ENCODE measurements at places on chromosomes 1 and 21.

GRCh38 chr1:23103001-23103889 lies 65.4 kb downstream of the LUZP1 start:
- DNase-seq, result no peak

GRCh38 chr1:21703318-21703963 lies 34.3 kb upstream of the RAP1GAP start:
- DNase-seq, result peak; percentile 76

- DNase-seq, result peak; percentile 3
Observed at GRCh38 chr1:101532377-101532776, 295.6 kb downstream of the S1PR1 start.

GRCh38 chr1:180291004-180291403 lies 60.9 kb downstream of the LHX4 start:
- no peak for DNase-seq

DNA sequence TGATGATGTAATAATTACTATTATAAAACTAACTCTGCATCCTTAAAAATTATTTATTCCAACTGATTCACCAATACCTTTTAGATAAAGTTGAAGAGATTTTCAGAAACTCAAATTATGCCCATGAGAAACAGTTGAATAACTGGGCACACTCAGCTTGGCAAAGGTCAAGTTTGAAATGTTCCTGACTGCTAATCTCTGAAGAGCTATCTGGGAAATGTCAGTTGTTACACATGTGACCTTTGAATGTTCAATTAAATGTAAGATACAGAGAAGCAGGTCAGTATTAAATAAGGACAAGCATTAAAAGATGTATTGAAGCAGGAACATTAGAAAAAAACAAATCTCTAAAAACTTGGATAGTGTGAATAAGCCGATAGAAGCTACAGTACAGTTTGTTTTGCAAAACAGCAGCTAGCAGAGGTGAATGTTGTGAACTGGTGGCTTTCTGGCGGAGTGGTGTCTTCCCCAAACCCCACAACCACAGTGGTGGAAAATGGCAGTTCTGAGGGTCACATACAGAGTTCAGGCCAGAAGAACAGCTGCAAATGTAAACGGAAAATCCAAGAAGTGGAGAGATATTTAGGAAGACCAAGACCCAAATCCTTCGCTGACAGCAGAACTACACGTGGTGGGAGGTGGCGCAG lies 61.9 kb upstream of the SLC5A9 start:
- DNase-seq, result no peak

GRCh38 chr1:229561141-229561540 lies 2.6 kb upstream of the ABCB10 start:
- DNase-seq, result no peak

DNA sequence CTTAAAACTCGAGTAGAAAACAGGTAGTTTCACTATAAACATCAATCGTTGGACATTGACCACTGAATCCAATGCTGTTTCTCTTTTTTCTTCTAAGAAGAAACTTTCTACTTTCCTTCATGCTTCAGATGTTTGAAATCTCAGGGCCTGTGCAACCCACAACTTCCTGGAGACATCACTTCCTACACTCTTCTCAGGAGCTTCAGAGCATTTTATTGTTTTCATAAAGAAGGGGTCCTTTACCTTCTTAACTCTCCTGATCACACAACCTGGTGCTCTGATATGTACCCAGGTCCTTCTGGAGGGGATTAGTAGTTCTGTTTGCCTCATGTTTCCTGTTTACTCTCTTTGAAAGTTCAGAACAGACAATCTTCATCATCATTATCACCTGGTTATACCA lies 113.0 kb upstream of the VAV3 start:
- no peak for DNase-seq

- peak; percentile 51 for DNase-seq
Observed at GRCh38 chr1:181189691-181190363, 101.3 kb downstream of the IER5 start.

DNA sequence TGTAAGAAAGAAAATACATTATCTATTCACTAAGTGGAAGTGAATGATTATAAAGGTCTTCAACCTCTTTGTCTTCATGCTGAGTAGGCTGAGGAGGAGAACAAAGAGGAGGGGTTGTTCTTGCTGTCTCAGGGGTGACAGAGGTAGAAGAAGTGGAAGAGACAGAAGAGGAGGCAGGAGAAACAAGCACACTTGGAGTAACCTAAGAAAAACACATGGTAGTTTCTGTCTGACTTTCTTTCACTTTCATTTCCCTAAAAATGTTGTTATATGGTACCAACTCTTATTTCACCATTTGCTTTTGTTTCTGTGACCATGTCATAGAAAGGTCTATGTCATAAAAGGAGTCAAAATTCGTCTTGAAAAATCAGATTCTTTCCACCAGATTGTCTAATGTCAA lies 696.6 kb upstream of the BRINP3 start:
- no peak for DNase-seq

DNA sequence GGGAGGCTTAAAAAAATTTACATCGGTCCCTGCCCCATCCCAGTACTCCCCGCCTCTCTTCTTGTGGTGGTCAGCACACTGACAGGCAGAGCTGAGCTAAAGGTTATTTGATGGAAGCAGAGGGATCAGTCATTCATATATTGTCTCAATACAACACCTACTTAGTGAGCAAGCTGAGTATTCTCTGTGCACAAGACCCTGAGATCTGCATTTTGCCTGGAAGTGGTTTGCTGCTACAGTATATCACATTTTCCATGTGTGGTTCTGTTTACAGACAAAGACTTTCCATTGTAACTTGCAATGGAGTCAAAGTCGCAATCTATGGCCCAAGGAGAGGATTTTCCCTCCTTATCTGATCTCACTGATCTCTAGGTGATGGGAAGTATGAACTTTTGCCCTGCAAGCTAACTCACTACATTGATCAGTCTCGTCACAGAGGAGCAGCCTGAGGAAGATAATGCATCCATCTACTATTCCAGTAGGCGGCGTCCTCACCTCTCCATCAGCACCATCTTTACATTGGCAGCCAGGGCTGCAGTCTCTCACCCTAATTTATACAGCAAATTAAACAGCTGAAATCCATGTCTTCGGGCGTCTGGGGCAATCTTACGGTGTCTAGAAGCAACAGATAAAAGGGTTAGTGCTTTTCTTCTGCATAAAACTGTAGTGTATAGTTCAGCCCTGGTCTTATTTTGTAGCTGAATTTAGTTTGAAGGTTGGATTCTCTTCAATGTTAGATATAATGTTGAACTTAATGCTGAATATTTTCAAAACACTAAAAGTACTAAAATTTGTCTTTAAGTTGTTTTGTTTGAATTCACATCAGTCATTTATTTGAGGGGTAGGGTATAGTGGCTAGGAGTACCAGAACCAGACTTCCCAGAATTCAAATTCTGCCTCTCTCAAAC lies 3.2 kb upstream of the TRAF5 start:
- peak; percentile 67 for DNase-seq

DNA sequence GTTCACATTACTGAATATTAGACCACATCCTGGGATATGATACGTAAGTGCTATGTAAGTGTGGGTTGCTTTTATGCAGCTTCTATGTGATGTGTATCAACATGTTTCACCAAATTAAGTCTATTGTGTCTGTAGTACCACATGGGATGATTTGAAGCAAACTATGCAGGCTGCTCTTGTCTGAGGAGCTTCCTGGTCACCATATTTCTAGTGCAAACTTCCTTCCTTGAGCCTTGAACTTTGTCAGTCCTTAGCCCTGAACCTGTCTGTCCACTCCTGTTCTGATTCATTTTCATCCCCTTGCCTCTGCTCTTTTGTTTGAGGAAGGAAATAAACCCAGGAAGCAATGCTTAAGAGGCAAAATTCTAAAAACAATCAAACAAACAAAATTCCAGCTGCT lies 117.5 kb upstream of the VANGL1 start:
- no peak for DNase-seq

- DNase-seq, result no peak
Observed at GRCh38 chr1:41328780-41329640, 32.2 kb upstream of the FOXO6 start.

- DNase-seq, result peak; percentile 75
Observed at GRCh38 chr21:45069711-45070110, 4.7 kb upstream of the ADARB1 start.

- no peak for DNase-seq
Observed at GRCh38 chr1:200027264-200027823, at the start of gene NR5A2. Gene NR5A2 (plus strand): TSS chr1:200027710. CDS start chr1:200027848, 138 bp downstream.

- DNase-seq, result no peak
Observed at GRCh38 chr1:211942583-211942982, 92.8 kb downstream of the INTS7 start.

All from fibroblast of skin of scalp (primary cell).